ENCODE measurements at places on chromosomes 5 and 9. TPM values are rescaled to one million over a fixed set of nuclear protein-coding genes. Genes with fewer than 3 reads are reported as not detected.

DNA sequence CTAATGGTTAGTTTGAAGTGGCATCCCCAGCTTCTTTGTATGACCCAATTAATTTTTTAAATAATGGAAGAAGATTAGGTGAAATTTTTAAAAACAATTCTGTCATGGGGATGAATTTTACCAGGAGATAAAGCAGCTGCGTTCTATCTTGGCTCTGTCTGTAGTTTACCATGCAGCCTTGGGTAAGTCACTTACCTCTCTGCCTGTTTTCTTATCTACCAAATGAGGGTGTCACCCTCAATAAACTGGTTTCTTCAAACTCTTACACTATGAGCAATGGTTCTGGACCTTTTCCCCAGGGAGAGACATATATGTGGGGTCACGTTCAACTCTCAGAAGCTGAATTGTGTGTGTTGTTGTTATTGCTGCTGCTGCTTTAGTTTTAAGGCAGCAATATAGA, 71.7 kb downstream of the TEX10 start:
- no peak overlapping the region for H3K4me3 ChIP-seq
- no peak overlapping the region for H3K27ac ChIP-seq
- H3K27me3 ChIP-seq, result no peaks in the 10 kb centered on the region
- DNase-seq, result no peak
- peaks cover 18% of the 10 kb centered on the region for H3K36me3 ChIP-seq
- H3K4me1 ChIP-seq, result no peaks in the 10 kb centered on the region

- peaks cover 48% of the 10 kb centered on the region for H3K27me3 ChIP-seq
- no peak overlapping the region for H3K27ac ChIP-seq
- H3K4me3 ChIP-seq, result no peak overlapping the region
- no peak for DNase-seq
Observed at GRCh38 chr9:98949565-98949964, 5.9 kb downstream of the COL15A1 start.

- DNase-seq, result no peak
- no peaks in the 10 kb centered on the region for H3K4me1 ChIP-seq
- no peak overlapping the region for H3K27ac ChIP-seq
- no peaks in the 10 kb centered on the region for H3K36me3 ChIP-seq
- H3K4me3 ChIP-seq, result no peak overlapping the region
Observed at GRCh38 chr5:25006734-25007133, 362.0 kb upstream of the CDH10 start.

DNA sequence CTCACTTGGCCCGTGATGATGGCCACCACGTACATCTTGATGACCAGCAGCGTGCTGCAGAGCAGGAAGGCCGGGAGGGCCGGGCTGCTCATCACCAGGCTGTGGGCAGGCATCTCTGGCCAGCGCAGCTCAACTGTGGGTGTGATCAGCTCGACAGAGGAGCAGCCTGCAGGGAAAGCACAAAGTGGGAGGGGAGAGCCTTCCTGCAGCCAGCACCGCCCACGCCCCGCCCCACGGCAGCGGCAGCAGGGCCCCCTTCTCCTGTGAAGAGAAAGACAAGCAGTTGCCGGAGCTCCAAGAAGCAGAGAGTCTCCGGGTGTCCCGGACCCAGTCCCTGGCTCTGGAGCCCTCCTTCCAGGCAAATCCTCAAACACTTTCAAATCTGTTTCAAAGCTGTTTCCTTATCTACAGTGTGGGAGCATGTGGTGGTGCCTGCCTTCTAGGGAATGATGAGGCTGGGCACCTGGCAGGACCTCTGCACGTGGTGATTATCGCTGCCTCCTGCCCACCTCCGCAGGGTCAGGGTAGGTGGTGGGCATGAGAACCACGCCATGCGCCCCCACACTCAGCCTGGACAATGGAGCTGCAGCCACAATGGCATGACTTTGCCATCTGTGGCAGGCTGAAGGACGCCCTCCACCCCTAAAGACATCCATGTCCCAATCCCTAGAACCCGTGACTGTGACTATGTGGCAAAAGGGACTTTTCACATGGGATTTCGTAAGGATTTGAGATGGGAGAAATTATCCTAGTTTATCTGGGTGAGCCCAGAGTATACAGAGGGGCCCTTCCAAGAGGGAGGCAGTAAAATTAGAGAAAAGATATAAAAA, at the start of gene PTGES:
Gene PTGES, minus strand, starts transcription at position 143 of the 830 bp plus-strand sequence. Its CDS starts 30 bp downstream, at position 113.
- H3K4me3 ChIP-seq, result peak within 1 kb of the TSS; percentile 75
- peaks cover 1% of the 10 kb centered on the region for H3K36me3 ChIP-seq
- H3K27me3 ChIP-seq, result peaks cover 29% of the 10 kb centered on the region
- DNase-seq, result no peak

GRCh38 chr5:124199893-124200292, 546.5 kb downstream of the ZNF608 start:
- no peaks in the 10 kb centered on the region for H3K4me1 ChIP-seq
- DNase-seq, result no peak
- no peak overlapping the region for H3K4me3 ChIP-seq
- no peaks in the 10 kb centered on the region for H3K27me3 ChIP-seq
- no peaks in the 10 kb centered on the region for H3K36me3 ChIP-seq

DNA sequence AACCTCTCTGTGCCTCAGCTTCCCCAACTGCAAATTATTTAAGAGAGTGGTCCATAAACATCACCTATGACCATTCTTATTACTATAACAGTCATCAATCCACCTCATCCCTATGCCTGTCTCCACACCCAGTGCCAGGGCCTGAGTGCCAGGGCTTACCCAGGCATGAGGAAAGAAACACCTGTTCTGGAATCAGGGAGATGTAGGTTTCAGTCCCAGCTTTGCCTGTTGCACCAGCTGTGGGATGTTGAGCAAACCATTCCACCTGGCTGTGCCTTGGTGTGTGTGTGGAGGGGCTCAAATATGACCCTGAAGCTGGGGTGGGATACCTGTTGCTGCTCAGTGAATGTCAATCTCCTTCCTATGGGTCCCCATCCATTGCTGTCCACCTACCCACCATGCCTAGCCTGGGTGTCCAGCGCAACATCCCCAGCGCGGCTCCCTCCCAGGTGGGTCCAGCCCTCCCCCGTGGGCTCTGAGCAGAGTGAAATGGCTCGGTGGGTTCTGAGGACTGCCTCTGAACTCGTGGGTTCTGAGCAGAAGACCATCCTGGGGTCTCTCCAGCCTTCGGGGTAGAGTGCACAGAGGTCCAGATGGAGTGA, 16.3 kb downstream of the AKNA start:
- DNase-seq, result no peak
- H3K27ac ChIP-seq, result peak overlapping the region; percentile 84
- H3K4me1 ChIP-seq, result peaks cover 78% of the 10 kb centered on the region
- H3K4me3 ChIP-seq, result peak overlapping the region; percentile 86
- H3K27me3 ChIP-seq, result no peaks in the 10 kb centered on the region
- H3K36me3 ChIP-seq, result peaks cover 14% of the 10 kb centered on the region

- H3K27ac ChIP-seq, result no peak overlapping the region
- no peaks in the 10 kb centered on the region for H3K4me1 ChIP-seq
- no peaks in the 10 kb centered on the region for H3K36me3 ChIP-seq
Observed at GRCh38 chr5:89071941-89072331, 189.0 kb upstream of the MEF2C start.

- H3K27ac ChIP-seq, result no peak overlapping the region
- H3K4me3 ChIP-seq, result no peak overlapping the region
- H3K36me3 ChIP-seq, result peaks cover 2% of the 10 kb centered on the region
Observed at GRCh38 chr9:75672478-75672877, 218.0 kb upstream of the PCSK5 start.

DNA sequence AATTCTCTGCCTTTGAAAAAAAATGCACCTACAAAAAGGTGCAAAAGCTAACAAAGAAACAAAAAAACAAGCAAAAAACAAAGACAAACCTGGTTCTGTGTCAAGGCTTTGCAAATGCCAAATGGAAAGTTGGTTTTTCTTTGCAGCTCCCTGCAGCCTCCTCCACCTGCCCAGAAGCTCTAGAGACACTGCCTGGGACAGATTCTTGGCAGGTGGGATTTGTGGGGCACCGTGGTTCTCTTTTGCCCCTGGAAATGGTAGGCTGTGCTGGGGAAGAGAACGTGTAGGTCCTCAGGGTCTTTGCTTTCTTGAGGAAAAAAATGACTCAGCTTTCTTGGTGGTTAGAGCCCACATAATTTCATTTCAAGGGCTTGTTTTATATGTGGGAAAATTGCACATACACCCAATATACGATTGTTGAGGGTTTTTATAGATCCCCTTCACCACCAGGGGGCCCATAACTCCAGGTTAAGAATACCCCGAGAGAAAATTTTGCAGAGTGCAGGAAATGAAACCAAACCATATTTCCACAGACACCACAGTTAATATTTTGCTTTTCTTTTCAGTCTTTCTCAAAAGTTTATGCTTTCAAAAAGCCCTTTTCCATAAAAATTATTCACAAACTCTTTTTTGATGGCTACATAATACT, 58.7 kb downstream of the NXNL2 start:
- peaks cover 2% of the 10 kb centered on the region for H3K4me1 ChIP-seq
- peaks cover 44% of the 10 kb centered on the region for H3K27me3 ChIP-seq
- no peak overlapping the region for H3K27ac ChIP-seq
- DNase-seq, result no peak
- no peak overlapping the region for H3K4me3 ChIP-seq
- peaks cover 6% of the 10 kb centered on the region for H3K36me3 ChIP-seq

DNA sequence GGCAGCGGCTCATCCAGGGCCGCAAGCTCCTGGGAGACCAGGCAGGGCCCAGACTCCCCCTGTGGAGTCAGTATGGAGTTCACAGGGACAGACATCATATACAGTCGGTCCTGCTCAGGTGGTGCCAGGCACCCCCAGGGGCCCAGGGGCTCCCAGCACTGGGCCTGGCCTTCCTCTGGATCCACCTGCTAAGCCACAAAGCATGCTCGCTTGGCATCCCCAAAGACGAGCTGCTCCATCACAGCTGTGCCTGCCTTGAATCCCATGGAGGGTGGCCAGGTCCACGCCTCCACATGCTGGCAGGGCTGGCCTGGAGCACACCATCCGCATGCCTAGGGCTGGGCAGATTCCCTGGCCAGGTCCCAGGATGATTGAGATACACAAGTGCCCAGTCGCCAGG, 4.6 kb downstream of the BICD2 start:
- H3K27me3 ChIP-seq, result no peaks in the 10 kb centered on the region
- H3K4me1 ChIP-seq, result peaks cover 45% of the 10 kb centered on the region
- H3K4me3 ChIP-seq, result no peak overlapping the region

DNA sequence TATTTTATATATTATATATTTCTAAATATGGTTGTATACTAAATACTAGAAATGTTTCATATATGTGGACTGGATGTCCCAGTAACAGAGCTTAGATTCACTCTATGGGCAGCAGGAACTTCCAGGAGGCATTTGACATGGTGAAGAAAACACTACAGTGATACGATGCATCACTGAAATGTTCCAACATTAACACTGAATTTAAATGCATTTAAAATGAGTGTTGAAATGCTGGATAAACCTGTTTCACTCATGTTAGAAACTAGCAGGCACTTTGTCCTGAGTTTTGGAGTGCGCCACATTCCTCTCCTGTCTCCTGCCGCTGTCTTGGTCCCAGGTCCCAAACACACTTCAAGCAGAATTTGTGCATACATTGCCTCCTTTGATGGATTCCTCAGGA, 237.8 kb upstream of the NFIL3 start:
- H3K27ac ChIP-seq, result no peak overlapping the region
- H3K27me3 ChIP-seq, result peaks cover 43% of the 10 kb centered on the region
- no peak for DNase-seq
- H3K4me1 ChIP-seq, result no peaks in the 10 kb centered on the region
- H3K4me3 ChIP-seq, result no peak overlapping the region
- no peaks in the 10 kb centered on the region for H3K36me3 ChIP-seq

DNA sequence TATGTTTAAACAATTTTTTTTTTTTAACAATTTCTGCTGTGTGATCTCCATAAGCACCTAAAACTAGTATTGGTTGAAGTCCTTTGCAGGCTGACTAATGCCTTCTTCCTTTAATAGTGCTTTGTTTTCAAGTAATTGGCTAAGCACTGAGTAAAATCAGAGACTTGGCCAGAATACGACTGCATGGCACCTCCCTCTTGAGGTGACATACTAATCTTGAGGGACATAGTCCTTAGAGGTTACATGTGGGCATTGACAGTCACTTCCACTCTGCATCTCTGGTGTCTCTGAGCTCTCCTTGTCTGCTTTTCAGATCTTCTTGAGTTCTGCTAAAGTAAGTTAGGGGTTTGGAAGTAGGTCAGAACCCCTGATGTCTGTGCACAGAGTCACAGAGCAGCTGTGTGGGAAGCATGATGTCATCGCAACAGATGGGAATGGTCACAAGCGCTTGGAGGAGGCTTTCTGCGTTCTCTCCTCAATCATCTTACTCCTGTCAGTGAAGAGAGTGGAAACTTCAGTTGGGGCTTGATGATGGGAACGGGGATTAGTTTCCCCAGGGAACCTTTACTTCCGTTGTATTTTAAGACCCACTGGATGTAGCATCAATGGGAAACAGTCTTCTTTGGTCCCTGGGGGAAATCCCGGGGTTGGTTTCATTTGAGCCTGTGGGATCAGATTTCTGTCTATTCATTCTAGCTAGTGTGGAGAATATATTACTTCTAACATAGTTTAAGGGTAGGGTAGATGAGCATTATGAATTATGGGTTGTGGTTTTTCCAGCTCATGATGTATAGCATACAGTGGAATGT, 136.9 kb downstream of the ARHGAP26 start:
- no peak overlapping the region for H3K4me3 ChIP-seq
- H3K4me1 ChIP-seq, result no peaks in the 10 kb centered on the region
- no peaks in the 10 kb centered on the region for H3K27me3 ChIP-seq
- no peak for DNase-seq

GRCh38 chr9:76969716-76970115, 49.7 kb upstream of the FOXB2 start:
- H3K27me3 ChIP-seq, result no peaks in the 10 kb centered on the region
- H3K4me3 ChIP-seq, result no peak overlapping the region
- no peaks in the 10 kb centered on the region for H3K36me3 ChIP-seq
- no peaks in the 10 kb centered on the region for H3K4me1 ChIP-seq
- DNase-seq, result no peak
- no peak overlapping the region for H3K27ac ChIP-seq

DNA sequence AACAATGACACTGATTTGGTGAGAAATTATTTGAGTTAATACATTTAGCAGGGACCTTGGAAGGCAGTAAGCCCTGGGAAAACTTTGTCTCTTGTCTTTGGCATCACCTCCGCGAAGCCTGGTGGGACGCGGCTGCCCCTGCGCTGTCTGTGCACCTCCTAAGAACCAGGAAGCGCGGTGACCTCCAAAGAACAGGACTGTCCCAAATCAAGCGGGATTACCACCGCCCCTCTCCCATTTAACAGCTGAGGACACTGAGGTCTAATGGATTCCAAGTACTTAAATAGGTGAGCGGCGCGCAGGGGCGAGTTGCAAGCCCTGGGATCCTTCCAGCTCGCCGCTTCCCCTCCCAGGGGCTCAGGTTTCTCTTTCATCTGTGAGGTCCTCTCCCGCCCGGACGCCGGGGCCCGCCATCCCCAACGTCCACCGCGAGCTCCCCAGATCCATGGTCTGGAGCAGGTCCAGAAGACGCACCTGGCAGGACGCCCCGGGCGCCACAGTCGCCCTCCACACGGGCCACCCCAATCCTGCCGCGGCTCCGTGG, 432 bp downstream of the STARD4 start:
- H3K27me3 ChIP-seq, result no peaks in the 10 kb centered on the region
- peaks cover 30% of the 10 kb centered on the region for H3K4me1 ChIP-seq
- H3K36me3 ChIP-seq, result peaks cover 5% of the 10 kb centered on the region
- DNase-seq, result no peak

- H3K27me3 ChIP-seq, result peaks cover 27% of the 10 kb centered on the region
- H3K4me1 ChIP-seq, result no peaks in the 10 kb centered on the region
- no peak for DNase-seq
- H3K4me3 ChIP-seq, result no peak overlapping the region
Observed at GRCh38 chr5:133405275-133406034, 206.9 kb downstream of the FSTL4 start.

SLC36A2 gene
- not detected for total RNA-seq

NIPSNAP3A gene
- total RNA-seq, result 8.3 TPM

PGM5 gene
- total RNA-seq, result 0.40 TPM

INSL4 gene
- 0.16 TPM for total RNA-seq
